Mesenchymal stem cell (in vitro differentiated cells and primary cell): ENCODE measurements at places on chromosomes 7 and 10.

DNA sequence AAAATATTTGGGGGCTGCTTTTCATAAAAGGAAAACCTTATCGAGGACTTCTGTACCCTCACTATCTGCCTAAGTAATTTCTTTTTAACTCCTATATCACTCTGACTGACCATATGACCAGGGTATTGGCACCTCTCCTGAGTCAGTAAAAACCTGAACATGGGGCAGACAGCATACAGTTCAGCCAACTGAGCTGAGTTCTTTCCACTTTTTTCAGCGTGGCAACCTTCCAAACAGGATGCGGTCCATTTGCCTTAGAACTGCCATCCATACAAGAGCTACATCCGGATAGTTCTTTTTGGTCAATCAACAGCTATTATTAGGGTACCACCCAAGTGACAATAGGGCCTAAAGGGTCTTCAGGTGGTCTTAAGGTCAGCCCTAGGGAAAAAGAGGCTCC is 122.6 kb downstream of the MARCHF5 start:
- DNase-seq, result no peak

DNA sequence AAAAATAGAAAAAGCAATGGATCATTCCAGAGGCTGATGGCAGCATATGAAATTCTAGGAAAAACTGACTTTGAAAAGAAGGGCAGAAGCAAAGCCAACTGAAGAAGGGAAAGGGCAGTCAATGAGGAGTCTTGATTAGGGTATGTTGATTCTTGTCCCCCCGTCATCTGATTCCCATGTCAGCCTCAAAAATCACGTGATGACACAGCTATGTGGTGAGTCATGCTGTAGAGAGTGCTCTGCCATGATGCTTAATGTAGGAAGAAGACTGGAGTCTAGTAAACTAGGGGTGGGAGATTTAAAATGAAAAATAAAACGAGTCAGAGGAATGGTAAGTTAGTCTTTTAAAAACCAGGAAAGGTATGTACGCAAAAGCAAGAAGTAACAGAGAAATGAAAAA is 3.9 kb upstream of the POU6F2 start:
- DNase-seq, result no peak

GRCh38 chr7:112370436-112370835 is 79.8 kb upstream of the IFRD1 start:
- no peak for DNase-seq

DNA sequence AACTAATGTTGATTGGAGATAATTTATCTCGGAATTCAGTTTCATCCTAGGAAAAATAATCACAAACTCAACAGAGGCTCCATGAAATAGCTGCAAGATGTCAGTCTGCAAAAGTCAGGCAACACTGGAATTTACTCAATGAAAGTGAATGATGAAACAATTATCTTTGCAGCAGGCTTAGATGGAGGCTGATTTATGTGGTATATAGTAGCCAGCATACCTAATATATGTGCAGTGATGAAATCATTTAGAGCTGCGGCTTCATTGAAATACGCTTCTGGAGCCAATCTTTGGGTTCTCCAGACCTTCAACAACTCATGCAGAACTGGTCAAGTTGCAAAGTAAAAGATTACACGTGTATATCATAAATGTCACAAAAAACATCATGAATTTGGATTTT is 113.3 kb downstream of the ITGA8 start:
- no peak for DNase-seq

DNA sequence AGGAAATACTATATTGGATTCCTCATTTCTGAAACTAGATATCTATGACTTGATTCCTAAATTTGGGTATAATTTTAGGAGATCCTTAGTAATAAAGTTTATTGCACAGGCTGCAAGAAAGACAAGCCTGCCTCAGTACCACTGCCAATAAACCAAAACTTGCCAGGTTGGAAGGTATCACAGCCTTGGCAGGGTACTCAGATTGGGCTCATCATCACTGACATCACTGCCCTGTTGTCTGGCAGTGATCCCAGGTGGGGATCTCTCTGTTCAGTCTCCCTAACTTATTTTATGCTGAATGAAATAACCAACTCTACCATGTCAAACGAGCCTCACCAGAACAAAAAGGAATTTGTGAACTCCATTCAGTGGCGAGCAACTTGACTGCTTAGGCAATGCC is 18.8 kb downstream of the FIGNL1 start:
- DNase-seq, result no peak

GRCh38 chr10:101323495-101323894 is 30.5 kb upstream of the BTRC start:
- DNase-seq, result no peak

DNA sequence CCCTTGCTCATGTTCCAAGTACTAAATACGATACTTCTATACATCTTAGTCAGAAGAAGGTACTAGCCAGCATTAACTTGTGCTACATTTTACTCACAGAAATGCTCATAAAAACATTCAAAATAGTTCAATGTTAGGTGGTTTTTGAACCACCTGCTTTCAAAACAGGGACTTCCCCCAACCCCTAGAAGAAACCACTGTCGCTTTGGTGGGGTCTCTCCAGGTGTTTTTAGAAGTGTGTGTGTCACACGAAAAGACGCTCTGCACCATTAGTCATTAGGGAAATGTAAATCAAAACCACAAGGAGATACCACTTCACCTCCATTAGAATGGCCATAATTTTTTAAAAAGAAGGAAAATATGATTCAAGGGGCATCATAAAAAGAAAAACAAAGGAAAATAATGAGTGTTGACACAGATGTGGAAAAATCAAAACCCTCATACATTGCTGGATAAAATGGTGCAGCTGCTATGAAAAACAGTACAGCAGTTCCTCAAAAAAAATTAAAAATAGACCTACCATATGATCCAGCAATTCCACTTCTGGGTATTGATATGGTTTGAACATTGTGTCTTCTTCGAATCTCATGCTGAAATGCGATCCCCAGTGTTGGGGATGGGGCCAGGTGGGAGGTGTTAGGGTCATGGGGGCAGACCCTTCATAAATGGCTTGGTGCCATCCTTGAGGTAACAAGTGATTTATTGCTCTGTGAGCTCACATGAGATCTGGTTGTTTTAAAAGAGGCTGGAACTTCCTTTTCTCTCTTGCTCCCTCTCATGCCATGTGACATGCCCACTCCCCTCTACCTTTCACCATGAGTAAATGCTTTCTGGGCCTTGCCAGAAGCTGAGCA is 74.2 kb downstream of the MALSU1 start:
- no peak for DNase-seq

GRCh38 chr7:123502201-123502600 is 32.2 kb downstream of the IQUB start:
- no peak for DNase-seq

- peak; percentile 13 for DNase-seq
Measured at GRCh38 chr7:123184271-123184670, 15.5 kb downstream of the SLC13A1 start.

DNA sequence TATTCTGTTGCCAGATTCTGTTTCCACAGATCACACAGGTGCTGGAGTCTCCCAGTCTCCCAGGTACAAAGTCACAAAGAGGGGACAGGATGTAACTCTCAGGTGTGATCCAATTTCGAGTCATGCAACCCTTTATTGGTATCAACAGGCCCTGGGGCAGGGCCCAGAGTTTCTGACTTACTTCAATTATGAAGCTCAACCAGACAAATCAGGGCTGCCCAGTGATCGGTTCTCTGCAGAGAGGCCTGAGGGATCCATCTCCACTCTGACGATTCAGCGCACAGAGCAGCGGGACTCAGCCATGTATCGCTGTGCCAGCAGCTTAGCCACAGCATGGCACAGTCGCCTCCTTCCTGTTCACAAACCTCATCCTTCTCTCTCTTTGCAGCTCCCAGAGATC is 237.5 kb upstream of the PRSS1 start:
- no peak for DNase-seq

DNA sequence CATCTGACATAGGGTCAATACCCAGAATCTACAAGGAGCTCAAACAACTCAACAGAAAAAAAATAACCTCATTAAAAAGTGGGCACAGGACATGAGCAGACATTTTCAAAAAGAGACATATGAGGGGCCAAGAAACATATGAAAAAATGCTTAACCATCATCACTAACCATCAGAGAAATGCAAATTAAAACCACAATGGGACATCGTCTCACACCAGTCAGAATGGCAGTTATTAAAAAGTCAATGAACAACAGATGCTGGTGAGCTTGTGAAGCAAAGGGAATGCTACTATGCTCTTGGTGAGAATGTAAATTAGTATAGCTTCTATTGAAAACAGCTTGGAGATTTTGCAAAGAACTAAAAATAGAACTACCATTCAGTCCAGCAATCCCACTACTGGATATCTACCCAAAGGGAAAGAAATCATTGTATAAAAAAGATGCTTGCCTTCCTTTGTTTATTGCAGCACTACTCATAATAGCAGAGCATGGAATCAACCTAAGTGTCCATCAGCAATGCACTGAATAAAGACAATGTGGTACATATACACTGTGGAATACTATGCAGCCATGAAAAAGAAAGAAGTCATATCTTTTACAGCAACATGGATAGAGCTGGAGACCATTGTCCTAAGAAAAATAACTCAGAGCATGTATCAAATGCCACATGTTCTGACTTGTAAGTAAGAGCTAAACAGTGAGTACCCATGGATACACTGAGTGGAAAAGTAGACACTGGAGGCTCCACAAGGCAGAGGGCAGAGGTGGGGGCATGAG is 139.8 kb downstream of the ADARB2 start:
- DNase-seq, result no peak

DNA sequence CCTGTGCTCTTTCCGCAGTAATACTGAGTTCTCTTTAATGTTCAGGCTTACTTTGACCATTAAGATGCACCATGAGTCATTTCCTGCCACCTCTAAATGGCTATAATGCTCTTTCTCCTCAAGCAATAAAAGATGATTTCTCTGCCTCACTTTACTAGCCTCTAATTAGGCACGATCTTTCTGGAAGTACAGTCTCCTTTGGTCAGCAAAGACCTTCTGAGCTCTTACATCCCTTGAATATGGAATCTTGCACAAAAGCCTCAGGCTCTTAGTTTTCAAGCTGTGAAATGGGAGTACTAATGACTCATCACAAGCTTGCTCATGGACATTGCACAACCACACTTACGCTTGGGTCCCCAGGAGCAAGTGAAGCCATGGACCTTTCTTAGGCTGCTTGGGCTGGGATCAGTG is 85.9 kb downstream of the FRMD4A start:
- DNase-seq, result peak; percentile 41

GRCh38 chr10:118958984-118959925 is 70.3 kb upstream of the NANOS1 start:
- DNase-seq, result peak; percentile 49

GRCh38 chr7:81004098-81004497 is 85.2 kb upstream of the SEMA3C start:
- DNase-seq, result peak; percentile 13

DNA sequence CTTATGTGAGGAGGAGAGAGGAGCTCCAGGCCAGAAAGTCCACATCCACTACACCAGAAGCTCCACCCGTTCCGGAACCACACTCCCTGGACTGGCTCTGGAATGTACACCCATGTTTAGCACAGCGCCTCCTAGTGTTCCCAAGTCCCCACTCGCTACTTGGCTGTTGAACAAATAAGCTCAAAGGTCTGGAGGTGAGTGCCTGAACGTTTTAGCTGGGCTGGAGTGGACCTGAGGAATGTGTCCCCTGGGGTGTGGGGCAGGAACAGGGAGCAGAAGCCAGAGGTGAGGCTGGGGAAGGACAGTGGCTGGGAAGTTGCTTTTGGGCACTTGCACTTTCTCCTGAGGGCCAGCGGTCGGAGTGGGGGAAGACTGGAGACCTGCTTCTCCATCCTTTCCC is 164.1 kb upstream of the CDCA7L start:
- DNase-seq, result peak; percentile 32

- DNase-seq, result no peak
Measured at GRCh38 chr7:55526770-55527169, 45.5 kb downstream of the VOPP1 start.

GRCh38 chr10:59047957-59048618 is 128.4 kb upstream of the PHYHIPL start:
- no peak for DNase-seq

DNA sequence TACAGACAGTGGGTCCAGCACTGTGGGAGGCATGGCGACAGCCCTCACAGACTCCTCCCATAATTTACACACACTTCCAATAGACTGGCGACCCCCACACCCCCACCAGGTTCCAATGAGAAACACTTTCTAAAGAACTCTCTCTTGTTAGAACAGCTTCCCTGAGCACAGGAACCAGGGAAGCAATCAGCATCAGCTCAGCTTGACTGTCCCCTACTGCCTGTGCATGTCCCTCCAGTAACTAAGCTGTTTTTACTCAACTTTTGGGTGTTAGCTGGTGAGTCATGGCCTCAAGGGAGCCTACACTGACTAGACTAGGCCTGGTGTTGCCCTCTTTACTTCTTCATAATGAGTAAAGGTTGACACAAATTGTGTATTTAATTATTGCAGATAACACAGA is 32.6 kb upstream of the HERPUD2 start:
- DNase-seq, result peak; percentile 51
